ENCODE measurements at places on chromosomes 5 and 9. TPM values are rescaled to one million over a fixed set of nuclear protein-coding genes. Genes with fewer than 3 reads are reported as not detected.

DNA sequence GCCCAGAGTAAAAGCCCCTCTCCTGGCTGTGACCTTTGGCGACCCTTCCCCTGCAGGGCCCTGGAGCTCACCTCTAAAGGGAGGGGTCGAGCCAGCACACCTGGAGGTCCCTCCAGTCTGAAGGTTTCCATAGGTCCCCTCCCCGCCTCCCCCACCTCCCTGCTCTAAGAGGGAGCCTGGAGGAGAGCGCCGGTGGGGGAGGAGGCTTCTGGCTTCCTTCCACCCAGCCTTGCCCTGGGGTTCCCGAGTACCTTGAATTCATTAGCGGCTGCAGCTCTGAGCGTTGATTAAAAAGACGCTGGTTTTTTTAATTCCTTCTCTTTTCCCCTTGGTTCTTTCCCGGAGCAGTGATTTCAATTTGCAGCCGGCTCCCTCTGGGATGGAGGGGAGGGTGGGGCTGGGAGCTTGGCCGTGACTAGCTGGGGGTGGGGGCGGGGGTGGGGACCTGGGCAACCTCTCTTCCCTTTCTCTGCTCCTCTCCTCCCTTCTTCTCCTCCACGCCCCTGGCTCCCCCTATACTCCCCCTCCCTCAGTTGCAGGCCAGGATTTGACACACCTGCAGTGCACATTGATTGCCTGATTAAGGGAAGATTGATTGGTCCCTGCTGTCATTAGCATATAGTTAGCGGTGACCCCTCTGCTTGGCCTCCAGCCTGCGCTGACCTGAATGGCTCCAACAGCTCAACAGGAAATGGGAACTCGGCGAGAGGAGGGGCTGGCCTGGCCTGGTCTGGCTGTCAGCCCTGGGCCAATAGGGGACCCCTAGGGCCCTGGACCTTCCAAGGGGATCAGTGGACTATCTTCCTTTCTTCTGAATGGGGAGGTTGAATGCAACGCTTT lies 67.5 kb upstream of the RAPGEF1 start:
- DNase-seq: no peak

DNA sequence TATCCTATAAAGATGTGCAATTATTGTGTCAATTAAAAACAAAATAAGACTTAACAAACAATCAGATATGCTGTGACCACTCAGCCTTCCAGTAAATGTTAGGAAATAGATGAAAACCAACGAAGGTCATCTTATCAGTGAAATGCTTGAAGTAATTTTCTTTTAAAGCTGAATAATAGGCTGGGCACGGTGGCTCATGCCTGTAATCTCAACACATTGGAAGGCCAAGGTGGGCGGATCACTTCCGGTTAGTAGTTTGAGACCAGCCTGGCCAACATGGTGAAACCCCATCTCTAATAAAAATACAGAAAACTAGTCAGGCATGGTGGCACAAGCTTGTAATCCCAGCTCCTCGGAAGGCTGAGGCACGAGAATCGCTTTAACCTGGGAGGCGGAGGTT lies 31.2 kb downstream of the NLN start:
- DNase-seq: no peak

DNA sequence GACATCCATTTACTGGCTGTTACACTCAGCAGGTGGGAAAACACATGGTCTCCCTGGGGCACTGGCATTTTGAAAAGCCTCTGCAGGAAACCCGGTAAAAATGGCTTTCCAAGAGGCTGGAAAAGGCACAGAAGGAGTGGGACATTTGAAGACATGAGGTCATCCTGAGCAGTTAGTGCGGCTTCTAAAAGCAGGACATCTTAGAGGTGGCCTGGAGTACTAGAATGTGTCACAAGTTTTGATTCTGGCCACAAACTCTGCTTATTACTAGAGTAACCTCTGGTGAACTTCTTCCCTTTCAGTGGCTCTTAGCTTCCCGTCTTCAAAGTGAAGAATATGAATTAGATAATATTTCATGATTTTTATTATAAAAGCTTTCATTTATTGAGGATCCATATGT lies 423.0 kb upstream of the BRINP1 start:
- no peak for DNase-seq

The TTC39B gene
- 4.6 TPM for total RNA-seq

The DOCK8 gene
- total RNA-seq: 0.03 TPM

DNA sequence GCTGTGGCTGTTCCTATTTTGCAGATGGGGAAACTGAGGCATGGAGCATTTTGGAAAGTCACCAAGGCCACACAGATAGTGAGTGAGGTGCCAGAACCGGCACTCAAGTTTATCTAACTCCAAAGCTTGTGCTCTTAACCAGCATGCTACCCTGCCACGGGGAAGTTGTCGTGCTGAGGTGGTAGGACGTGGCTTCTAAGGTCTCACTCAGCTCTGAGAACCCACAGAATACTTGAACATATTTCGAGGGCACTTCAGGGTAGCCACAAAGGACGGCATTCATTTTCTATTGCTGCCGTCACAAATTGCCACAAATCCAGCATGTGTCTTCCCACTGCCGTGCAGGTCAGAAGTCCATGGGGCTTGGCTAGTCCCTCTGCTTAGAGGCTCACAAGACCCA lies 116.7 kb downstream of the OLFM1 start:
- DNase-seq: no peak

All from HFFc6 (cell line).